ENCODE measurements at places on chromosomes 4 and X. TPM values are rescaled to one million over a fixed set of nuclear protein-coding genes. Genes with fewer than 3 reads are reported as not detected.

Gene NKX1-1
- total RNA-seq: not detected

Gene GALNTL6
- total RNA-seq: not detected

Gene PCDH18
- total RNA-seq: 2.6 TPM

- H3K27ac ChIP-seq: no peak overlapping the region
- DNase-seq: no peak
- no peak overlapping the region for H3K4me3 ChIP-seq
- H3K4me1 ChIP-seq: no peaks in the 10 kb centered on the region
- no peaks in the 10 kb centered on the region for H3K36me3 ChIP-seq
Observed at GRCh38 chrX:152619897-152620296, 17.8 kb upstream of the GABRQ start.

Gene FAM114A1
- 71.5 TPM for total RNA-seq

- no peak for DNase-seq
- H3K27ac ChIP-seq: peak overlapping the region; percentile 98
- no peaks in the 10 kb centered on the region for H3K36me3 ChIP-seq
Observed at GRCh38 chr4:54067166-54067565, 2.8 kb upstream of the CHIC2 start.

Gene TRMT2B
- total RNA-seq: 11.1 TPM

DNA sequence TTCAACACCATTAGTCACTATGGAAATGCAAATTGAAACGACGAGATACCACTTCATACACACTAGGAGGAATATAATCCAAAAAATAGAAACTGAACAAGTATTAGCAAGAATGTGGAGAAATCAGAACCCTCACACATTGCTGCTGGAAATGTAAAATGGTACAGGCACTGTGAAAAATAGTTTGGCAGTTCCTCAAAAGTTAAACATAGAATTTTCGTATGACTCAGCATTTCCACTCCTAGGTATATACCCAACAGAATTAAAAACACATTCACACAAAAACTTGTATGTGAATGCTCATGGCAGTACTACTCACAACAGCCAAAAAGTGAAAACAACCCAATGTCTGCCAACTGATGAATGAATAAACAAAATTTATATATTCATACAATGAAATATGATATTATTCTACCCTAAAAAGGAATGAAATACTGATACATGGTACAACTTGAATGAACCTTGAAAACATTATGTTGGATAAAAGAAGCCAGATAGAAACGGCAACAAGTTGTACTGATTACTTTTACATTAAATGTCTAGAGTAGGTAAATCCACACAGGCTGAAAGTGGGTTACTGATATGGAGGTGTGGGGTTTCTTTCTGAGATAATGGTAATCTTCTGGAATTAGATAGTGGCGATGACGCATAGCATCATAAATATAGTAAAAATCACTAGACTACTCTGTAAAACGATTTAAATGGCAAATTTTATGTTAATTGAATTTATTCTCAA, 22.3 kb downstream of the TEC start:
- no peaks in the 10 kb centered on the region for H3K36me3 ChIP-seq
- no peak for DNase-seq
- no peak overlapping the region for H3K27ac ChIP-seq
- H3K4me1 ChIP-seq: peaks cover 14% of the 10 kb centered on the region

DNA sequence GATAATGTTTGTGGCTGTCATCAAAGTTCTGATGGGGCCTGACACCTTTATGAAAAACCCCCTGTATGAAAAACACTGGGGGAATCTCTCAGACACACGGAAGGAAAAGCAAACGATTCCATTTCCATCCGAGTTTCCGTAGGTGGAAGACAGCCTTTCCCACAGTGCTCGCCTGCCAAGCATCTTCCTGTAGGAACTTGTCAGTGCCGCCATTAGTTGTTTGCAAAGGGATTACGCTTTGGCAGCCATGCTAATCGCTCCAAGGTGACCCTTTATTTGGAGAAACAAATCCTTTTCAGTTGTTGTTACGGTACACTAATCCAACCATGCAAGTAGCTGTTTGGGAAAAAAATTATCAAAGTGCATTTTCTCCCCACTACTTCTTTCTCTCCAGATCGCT, 44.4 kb upstream of the STOX2 start:
- H3K4me1 ChIP-seq: peaks cover 9% of the 10 kb centered on the region
- H3K27ac ChIP-seq: no peak overlapping the region
- H3K4me3 ChIP-seq: peak overlapping the region; percentile 24
- H3K27me3 ChIP-seq: no peaks in the 10 kb centered on the region
- DNase-seq: no peak
- no peaks in the 10 kb centered on the region for H3K36me3 ChIP-seq

All from esophagus squamous epithelium (tissue), 5 donors.